ENCODE measurements at places on chromosomes 3 and 15.

GRCh38 chr3:196219194-196219969 lies 3.0 kb downstream of the SLC51A start:
- DNase-seq: peak; percentile 23

DNA sequence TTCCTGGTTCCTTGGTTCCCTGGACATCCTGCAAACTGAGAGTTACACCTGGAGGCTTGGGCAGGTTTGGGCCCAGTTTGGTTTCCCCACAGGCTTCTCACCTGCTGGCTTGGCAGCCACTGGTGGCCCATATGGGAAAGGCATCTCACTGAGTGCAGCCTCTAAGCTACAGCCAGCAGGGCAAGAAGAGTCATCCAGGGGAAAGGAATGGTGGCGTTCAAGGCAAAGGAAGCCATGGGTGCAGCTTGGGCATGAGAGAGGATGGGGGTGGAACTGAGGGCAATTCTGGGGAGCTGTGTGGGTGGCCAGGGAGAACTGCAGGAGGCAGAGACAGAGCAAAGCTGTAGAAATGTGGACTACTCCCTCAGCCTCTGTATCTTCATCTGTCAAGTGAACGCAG lies 106.4 kb downstream of the EPHB1 start:
- DNase-seq: no peak

DNA sequence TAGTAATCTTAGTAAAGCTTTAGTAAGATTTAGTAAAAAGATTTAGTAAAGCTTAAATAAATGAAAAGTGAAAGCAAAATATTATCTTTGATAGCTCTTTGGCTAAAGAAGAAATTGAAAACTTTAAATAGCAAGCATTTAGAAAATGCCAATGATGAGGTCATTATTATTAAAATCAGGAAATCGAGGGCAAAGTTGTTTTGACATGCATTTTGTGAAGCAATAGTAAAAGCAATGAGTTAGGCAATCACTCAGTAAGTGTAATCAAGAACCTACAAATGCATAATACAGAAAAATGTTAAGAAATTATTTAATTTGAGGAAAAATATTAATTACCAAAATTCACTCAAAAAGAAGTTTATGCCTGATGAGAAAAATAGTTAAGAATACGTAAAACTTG lies 280.3 kb upstream of the MME start:
- DNase-seq: no peak

GRCh38 chr15:61824291-61824690 lies 236.0 kb downstream of the VPS13C start:
- DNase-seq: no peak

DNA sequence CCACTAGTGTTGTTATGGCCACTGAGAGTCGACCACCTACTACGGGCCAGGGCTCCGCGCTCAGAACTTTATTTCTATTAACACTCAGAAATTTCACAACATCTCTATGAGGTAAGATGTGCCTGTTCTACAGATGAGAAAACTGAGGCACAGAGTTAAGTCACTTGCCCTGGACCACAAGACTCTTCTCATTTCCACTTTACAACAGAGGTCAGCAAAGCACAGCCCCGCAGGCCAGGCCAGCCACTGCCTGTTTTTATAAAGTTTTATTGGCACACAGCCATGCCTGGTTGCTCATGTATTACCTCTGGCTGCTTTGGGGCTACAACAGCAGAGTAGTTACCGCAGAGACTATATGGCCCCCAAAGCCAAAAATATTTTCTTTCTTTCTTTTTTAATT lies 503.6 kb downstream of the SHQ1 start:
- DNase-seq: no peak

- peak; percentile 67 for DNase-seq
Observed at GRCh38 chr3:49171119-49171774, at the start of gene KLHDC8B. KLHDC8B (plus strand) TSS chr3:49171598; CDS start chr3:49172770, 1,172 bp downstream.

- DNase-seq: no peak
Observed at GRCh38 chr3:133262333-133262732, 137.5 kb upstream of the BFSP2 start.

GRCh38 chr3:8767667-8768363 lies 1.6 kb downstream of the OXTR start:
- peak; percentile 60 for DNase-seq

DNA sequence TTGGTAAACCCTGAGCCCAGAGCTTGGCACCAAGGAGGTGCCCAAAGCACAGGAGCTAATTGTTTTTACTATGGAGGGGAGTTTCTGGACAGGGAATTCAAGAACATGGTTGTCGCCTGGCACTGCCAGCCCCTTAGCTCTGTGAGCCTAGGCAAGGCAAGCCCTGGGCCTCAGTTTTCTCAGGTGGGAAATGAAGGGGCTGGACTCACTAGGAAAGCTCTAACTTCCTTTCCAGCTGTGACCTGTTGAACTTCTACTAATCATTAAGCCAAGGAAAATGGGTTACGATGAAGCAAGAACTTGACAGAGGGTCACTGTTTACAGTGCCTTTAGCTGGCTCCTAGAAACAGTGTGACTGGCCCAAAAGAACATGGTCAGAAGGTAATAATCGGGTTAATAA lies 277.2 kb downstream of the SHQ1 start:
- no peak for DNase-seq

DNA sequence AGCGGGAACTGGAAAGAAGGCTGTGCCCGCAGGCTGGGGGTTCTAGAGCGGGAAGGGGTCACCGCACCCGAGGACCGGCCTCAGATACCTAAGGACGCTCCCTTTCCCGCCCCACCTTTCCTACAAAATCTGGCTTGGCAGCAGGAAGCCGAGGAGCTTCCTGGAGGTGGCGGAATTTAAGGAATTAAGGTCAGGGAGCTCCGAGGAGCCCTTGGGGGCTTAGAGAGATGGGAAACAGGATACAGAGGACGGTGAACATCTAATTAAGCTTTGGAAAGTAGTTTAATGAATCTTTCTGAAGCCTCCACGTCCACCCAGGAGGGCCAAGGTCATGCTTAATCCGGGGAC lies 507 bp upstream of the AP3B2 start:
- no peak for DNase-seq

DNA sequence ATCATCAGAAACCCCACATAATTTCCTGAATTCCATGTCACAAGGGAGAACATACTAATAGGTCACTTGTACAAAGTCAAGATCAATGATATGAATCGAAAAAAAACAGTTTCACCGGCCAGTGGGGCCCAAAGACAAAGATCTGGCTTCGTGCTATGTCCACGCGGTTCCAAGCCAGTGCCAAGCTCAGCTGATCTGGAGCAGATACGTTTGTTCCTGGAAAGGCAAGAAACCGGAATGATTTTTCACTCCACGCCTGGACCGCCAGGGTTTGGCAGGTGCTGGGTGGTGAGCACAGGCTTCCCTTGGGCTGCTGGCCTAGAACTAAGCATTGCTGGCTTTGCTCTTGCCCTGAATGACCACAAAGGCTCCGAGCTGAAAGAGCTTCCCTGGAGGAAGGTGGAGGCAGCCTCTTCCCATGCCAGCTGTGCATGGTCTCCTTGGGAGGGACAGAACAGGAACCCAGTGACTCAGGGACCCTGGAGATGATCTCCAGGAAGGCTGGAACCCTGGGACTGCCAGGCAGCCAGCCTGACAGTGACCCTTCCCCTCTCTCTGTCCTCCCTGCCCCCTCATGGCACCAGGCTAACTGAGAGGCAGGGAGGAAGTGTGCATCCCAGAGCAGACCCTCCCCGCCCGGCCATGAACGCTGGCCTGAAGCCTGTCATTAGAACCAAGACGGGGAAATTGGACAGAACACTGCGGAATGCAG lies 40.9 kb downstream of the TRPM1 start:
- DNase-seq: no peak

DNA sequence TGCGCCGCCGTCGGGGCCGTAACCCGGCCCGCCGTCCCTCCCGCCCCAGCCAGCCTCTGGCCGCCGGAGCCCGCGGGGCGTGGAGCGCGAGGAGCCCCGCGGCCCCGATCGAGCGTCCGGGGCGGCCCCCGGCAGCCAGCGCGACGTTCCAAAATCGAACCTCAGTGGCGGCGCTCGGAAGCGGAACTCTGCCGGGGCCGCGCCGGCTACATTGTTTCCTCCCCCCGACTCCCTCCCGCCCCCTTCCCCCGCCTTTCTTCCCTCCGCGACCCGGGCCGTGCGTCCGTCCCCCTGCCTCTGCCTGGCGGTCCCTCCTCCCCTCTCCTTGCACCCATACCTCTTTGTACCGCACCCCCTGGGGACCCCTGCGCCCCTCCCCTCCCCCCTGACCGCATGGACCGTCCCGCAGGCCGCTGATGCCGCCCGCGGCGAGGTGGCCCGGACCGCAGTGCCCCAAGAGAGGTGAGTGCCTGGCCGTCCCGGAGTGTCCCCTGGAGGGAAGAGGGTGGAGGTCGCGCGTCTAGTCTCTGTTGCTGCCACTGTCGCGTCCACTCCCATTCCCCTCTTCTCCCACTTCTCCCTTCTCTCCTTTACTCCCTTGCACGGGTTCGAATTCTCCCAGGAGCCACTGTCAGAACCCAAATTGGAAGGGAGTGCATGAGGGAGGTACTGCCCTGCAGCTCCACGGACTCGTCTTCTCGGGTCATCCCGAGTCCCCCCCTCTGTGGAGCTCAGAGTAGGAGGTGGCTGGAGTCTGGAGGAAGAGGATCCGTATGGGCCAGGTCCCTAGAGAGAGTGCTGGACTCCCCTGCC lies 585 bp downstream of the CSK start:
- DNase-seq: no peak

DNA sequence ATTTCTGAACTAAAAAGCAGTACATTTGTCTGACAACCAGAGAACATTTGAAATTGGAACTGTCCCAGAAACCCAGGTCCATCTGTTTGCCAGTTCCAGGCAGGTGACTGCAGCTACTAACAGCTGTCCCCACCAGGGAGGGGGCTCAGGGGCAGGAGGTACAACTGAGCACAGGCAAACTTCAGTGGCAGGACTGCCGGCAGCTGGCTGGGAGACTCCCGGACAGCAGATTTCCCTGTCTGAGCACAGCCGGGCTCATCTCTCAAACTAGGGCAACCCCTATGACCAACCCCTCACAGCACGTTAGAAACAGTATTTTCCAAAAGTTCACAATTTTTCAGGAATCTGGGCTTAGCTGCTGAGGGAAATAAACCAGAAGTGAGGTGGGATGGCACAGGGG lies 88.8 kb downstream of the MEGF11 start:
- DNase-seq: no peak

DNA sequence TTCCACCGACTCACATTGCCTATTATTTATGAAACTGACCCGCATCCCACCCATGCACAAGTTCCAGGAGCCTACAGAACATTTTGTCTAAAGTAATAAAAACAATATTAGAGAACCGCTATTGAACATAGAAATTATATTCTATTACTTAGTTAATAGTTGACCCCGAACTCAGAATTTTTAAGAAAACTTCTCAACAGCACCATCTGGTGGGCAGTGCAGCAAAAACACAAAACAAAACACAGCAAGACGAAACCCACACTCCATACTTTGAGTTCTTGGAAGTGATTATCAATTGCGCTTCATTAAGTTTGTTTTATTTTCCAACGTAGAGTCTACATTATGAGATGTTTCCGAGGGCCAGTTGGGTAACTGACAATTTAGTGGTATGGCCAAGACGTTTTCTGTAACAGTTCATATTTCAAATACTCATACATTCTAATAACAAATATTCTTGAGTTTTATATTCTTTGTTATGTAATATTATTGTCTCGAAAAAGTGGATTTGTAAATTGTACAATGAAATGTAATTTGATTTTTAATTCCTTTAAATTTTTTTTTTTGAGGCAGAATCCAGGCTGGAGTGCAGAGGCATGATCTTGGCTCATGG lies 24.0 kb upstream of the C3orf70 start:
- DNase-seq: peak; percentile 5

- no peak for DNase-seq
Observed at GRCh38 chr3:44042772-44043171, 198.9 kb upstream of the TOPAZ1 start.

- DNase-seq: no peak
Observed at GRCh38 chr3:33722191-33722590, 4.1 kb upstream of the CLASP2 start.

DNA sequence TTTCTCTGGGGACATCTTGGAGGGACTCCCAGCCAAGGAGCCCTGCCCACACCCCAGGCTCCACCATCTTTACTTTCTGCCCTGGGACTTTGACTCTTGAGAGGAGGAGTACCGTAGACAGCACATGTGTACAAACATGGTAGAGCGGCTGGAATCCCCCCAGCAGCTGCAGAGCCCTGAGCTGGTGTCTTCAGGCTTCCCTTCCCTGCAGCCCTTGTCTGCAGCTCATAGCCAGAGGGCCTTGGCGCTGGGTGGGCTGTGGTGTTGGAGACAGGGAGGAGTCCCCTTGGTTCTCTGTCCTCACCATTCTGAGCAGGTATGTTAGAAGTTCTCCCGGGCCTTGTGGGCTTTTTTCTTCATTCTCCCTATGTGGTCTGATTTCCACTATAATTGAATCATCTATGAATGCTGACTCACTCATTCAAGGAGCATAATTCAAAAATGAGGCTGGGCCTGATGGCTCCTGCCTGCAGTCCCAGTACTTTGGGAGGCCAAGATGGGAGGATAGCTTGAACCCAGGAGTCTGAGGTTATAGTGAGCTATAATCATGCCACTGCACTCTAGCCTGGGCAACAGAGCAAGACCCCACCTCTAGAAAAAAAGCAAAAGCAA lies 97.8 kb upstream of the MEF2A start:
- no peak for DNase-seq

DNA sequence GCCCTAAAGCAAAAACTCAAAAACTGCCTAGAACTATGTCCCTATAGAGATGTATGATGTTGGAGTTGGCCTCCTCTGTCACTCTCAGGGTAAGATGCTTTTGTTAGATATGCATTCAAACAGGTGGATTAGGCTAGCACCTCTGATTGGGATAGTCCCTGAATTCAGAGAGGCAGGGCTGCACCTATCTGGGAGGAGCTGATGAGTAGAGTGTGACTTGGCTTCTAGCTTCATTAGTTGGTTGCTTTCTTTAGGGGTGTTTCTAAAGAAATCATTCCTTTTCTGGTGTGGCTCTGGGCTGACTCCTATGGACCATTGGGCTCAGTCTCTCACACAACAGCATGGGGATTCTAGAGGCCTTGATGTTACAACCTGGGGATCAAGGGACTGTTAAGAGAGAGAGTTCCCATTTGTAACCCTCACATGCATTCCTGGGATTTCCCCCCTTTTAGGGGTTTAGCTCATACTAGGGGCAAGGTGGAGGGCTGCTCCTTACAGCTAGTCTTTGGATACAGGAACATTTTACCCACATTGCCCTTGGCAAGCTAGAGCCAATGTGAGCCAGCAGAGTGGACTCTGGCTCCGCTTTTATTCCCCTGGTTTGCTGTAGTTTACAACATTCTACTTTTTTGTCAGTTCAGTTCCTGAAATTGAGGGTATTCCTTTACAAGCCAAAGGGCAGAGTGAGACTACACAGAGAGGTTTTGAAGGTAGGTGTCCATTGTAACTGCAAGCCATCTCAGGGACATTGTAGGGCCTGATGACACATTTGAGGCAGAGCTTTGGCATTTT lies 7.5 kb downstream of the ZNF592 start:
- no peak for DNase-seq

GRCh38 chr3:110789315-110789714 lies 282.3 kb upstream of the NECTIN3 start:
- no peak for DNase-seq

GRCh38 chr15:34099914-34100313 lies 1.7 kb downstream of the EMC7 start:
- no peak for DNase-seq

GRCh38 chr15:41292521-41292920 lies 39.9 kb downstream of the OIP5 start:
- no peak for DNase-seq
